ENCODE measurements at places on chromosomes 1 and 21.

GRCh38 chr1:66296370-66296769 lies 237.6 kb upstream of the SGIP1 start:
- no peak for DNase-seq

DNA sequence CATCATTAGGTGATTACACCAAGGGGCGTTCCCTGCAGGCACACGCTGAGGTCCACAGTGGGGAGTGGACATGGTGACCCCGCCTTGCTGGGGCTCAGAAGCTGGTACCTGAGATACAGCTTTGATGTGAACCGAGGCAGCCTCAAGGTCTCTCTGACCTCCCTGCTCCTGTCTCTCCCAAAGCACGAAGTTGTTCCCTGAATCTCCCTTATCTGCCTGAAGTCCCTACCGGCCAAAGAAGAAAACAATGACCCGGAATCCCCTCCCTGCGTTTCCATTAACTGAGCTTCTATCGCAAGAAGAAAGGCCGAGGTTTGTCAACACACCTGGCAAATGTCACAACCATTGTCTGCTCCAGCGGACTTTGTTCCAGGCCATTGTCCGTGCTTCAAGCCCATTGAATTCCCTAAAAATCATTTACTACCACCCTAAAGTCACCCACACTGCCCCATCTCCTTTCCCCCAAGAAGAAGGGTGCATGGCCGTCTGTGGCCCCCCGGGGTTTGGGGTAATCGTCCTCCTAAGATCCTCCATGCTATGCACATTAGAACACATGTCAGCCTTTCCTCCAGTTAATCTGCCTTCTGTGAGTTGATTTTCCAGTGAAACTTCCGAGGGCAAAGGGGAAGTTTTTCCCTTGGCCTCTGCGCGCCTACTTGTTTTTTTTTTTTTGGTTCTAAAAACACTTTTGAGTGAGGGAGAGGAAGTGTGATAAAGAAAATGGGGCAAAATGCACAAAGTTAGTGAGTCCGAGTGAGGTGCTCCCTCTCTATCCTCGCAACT lies 48.1 kb upstream of the COL18A1 start:
- DNase-seq = no peak

DNA sequence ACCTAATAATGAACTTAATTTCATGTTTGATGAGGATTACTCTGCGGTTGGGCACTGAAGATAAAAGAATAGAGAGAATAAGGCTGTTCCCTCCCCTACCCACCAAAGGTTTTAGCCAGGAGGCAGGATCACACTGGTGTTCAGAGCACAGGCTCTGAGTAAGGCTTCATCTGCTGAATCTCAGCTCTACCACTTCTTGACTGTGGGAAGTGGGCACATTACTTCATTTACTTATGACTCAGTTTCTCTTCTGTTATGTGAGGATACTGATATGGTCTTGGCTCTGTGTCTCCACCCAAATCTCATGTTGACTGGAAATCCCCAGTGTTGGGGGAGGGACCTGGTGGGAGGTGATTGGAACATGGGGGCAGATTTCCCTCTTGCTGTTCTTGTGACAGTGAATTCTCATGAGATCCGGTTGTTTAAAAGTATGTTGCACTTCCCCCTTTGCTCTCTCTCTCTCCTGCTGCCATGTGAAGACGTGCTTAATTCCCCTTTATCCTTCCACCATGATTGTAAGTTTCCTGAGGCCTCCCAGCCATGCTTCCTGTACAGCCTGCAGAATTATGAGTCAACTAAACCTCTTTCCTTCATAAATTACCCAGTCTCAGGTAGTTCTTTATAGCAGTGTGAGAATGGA lies 79.7 kb downstream of the SMYD2 start:
- DNase-seq = no peak

GRCh38 chr21:32940079-32941014 lies 85.4 kb upstream of the OLIG2 start:
- no peak for DNase-seq

- no peak for DNase-seq
Observed at GRCh38 chr1:204293605-204294337, 66.0 kb downstream of the PLEKHA6 start.

Data from HT1080 (cell line).